ENCODE measurements at places on chromosomes 1 and 21. TPM values are rescaled to one million over a fixed set of nuclear protein-coding genes. Genes with fewer than 3 reads are reported as not detected.

DNA sequence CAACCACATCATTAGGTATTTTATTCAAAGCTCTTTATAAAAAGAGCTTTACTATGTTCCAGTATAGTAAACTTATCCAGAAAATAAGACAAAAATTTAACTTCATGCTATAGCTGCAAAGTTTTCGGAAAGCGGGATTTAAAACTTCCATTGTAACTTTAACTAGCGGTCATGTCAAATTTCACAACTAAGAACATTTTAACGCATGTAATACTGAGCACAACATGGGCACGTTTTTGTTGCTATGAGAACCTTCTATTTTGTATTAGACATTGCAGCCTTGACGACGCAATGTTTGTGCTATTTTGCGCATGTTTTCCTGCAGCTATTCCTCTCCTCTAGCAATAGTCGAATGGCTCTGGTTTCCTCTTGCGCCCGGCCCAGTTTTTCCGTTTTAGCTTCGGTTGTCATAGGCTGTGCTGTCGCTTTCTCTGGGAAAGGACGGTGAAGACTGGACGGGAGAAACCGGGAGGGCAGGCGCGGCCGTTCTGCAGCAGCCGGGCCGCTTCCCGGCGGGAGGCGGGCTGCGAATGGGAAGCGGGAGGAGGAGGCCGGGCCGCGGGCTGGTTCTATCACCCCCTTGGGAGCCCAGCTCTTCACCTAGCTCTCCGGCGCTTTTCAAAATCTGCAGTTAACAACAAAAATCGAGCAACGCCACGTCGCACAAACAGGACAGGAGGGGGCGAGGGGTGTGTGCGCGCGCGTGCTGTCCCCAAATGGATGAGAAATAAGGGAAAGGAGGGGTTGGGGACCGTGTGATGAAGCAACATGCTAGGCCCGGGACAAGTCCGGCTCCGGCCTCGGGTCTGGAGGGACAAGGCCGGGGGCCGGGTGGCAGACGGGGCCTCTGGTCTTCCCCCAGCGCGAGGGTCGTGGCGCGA lies 105.3 kb upstream of the HNRNPU start:
- peaks cover 25% of the 10 kb centered on the region for H3K4me1 ChIP-seq
- H3K27me3 ChIP-seq: no peaks in the 10 kb centered on the region
- DNase-seq: peak; percentile 54
- peak overlapping the region; percentile 99 for H3K27ac ChIP-seq

DNA sequence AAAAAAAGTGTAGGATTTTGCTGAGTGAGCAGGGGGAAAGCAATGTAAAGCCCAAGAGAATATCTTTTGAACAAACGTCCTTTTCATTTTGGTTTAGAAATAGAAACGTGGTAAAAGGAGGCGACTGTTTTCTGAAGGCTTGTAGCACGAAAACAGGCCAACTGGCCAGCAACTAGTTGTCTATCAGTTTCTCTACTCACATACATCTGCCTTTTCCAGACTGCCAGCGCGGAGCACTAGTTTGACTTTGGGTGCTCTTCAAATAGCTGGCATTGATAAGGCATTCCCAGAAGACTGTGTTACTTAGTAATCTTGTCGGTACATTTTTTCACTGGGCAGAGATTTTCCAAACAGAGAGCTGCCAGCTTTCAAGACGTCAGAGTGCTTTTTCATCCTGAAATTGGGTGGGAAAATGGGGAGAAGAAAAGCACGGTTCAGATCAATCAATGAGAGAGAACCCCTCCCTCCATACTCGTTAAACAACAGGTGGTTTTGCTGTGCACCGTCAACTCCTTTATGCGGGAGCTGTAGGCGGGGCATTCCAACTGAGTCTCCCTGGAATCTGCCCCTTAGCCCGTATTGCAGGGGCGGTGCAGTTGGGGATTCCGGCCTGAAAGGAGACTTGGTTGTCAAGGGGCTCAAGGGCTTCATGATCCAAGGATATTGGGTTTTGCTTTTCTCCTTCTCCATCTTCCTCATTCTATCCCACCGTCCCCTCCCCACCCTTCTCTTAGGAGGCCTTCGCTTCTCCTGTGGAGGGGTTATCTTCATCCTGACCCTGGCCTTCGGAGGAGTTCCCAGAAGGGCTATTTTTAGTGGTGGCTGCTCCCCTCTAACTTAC lies 884 bp upstream of the LRRC8C start:
- no peaks in the 10 kb centered on the region for H3K27me3 ChIP-seq
- no peak for DNase-seq
- no peaks in the 10 kb centered on the region for H3K4me1 ChIP-seq
- peak overlapping the region; percentile 75 for H3K27ac ChIP-seq

DNA sequence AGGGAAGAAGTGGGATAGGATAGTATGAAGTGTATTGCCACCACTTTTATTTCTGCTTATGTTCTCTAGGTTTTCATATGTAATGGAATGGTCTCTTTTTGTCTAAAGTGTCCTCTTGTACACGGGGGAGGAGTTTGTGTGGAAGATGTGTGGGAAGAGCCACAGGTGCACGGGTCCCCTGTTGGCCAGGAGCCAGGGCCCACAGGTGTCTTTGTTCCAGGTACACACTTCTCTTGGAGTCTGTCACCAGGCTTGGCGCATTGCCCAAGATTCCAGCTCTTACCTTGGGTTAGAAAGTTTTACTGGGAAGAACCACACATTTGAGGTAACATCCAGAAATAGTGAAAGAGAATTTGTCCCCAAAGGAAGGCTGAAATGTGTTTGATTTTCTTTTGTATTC lies 10.5 kb downstream of the TENT5C start:
- H3K27me3 ChIP-seq: no peaks in the 10 kb centered on the region
- H3K27ac ChIP-seq: no peak overlapping the region
- H3K36me3 ChIP-seq: no peaks in the 10 kb centered on the region
- no peak overlapping the region for H3K4me3 ChIP-seq

The DRAXIN gene
- total RNA-seq: not detected

DNA sequence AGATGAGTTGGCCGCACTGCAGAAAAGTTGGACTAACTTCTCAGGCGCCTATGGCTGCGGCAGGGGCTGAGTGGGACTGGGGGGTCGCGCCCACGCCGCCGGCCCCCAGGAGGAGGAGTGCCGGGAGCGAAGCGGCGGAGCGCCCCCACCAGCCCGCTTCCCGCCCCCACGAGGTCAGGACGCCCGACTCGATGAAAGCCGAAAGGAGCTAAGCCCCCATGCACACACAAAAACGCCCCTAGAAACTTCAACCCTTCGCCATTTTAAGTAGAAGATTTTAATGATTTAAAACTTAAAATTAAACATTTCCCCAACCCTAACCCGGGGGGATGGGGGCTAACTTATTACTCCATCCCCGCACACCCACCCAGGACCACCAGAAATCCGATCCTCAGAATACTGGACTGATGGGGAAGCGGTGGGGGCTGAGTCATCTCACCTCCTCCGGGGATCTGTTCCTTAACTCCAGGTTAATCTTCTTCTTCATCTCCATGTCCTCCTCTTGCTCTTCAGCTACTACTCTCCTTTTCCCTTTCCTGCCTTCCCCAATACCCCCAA lies 539 bp downstream of the ANP32E start:
- no peak for DNase-seq
- H3K27ac ChIP-seq: peak overlapping the region; percentile 98
- H3K27me3 ChIP-seq: no peaks in the 10 kb centered on the region
- peak overlapping the region; percentile 82 for H3K4me3 ChIP-seq
- H3K4me1 ChIP-seq: no peaks in the 10 kb centered on the region
